ENCODE measurements at places on chromosomes 4 and X. TPM values are rescaled to one million over a fixed set of nuclear protein-coding genes. Genes with fewer than 3 reads are reported as not detected.

The UGT8 gene
- 7.5 TPM for total RNA-seq

GRCh38 chr4:147525494-147526271 is 44.8 kb downstream of the EDNRA start:
- peaks cover 3% of the 10 kb centered on the region for H3K4me1 ChIP-seq
- peaks cover 7% of the 10 kb centered on the region for H3K36me3 ChIP-seq
- H3K27me3 ChIP-seq, result no peaks in the 10 kb centered on the region
- H3K27ac ChIP-seq, result no peak overlapping the region

GRCh38 chrX:135931644-135932487 is 38.4 kb downstream of the SAGE1 start:
- no peak overlapping the region for H3K4me3 ChIP-seq
- H3K4me1 ChIP-seq, result no peaks in the 10 kb centered on the region
- no peaks in the 10 kb centered on the region for H3K27me3 ChIP-seq
- no peaks in the 10 kb centered on the region for H3K36me3 ChIP-seq
- peak; percentile 28 for DNase-seq
- no peak overlapping the region for H3K27ac ChIP-seq

DNA sequence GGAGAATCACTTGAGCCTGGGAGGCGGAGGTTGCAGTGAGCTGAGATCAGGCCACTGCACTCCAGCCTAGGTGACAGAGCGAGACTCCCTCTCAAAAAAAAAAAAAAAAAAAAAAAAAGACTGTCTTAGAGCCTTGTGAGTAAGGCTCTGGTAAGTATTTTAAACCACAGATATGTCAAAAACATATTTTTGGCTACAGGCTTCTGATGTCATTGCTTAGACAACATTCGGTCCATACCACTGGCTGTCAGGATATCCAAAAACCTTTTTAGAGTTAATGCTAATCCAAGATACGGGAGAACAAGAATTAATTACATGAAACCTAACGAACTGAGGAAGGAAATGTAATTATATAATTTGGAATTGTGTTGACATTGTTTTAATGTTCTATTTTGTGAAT is 999.5 kb upstream of the PABPC4L start:
- no peaks in the 10 kb centered on the region for H3K36me3 ChIP-seq
- peaks cover 6% of the 10 kb centered on the region for H3K4me1 ChIP-seq
- no peak overlapping the region for H3K27ac ChIP-seq
- H3K27me3 ChIP-seq, result no peaks in the 10 kb centered on the region
- DNase-seq, result no peak

The ITIH6 gene
- total RNA-seq, result not detected

The TMPRSS11B gene
- not detected for total RNA-seq

DNA sequence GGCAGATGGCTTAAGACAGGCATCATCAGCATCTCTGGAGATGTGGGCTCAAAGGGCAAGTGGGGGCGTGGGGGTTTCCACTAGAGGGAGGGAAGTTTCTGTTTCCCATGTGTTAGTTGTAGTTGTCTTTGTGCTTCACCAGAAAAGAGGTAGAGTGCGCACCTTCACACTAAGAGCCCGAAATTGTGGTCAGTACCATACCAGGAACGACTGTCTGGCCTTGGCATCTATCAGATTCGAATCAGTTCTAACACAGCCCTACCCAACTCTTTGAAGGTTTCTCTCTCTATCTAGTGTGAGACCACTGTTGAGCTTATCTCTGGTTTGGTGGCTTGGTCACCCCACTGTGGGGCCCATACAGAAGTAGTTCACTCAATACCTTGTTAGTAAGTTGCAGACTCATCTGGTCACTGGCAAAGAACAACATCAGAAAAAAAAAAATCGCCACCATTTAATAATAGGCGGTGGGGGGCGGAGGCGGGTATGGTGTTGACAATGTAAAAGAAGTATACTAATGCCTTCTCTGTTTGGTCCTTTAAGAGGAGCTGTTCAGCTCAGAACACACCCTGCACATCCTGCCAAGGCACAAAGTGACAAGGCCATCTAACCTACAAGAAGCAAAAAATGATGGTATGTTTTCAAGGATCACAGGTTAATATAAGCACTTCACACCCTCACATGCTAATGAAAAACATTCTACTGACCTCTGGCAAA is 71.1 kb downstream of the NYX start:
- H3K27me3 ChIP-seq, result no peaks in the 10 kb centered on the region
- DNase-seq, result no peak
- peaks cover 3% of the 10 kb centered on the region for H3K36me3 ChIP-seq
- peak overlapping the region; percentile 24 for H3K27ac ChIP-seq
- no peak overlapping the region for H3K4me3 ChIP-seq

DNA sequence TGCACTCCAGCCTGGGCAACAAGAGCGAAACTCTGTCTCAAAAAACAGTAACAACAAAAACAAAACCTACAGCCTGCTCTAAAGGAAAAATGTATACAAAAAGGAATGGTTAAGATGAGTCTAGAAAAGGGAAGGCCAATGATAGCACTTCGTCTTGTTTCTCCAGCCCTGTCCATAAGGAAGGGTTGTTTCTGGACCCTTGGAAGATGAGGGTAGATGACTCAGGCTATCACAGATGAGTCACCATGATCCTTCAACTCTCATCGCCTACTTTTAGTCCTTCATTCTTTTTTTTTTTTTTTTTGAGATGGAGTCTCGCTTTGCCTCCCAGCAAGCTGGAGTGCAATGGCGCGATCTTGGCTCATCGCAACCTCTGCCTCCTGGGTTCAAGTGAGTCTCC is 8.8 kb downstream of the PLA2G12A start:
- H3K4me3 ChIP-seq, result no peak overlapping the region
- H3K36me3 ChIP-seq, result peaks cover 26% of the 10 kb centered on the region
- H3K27me3 ChIP-seq, result no peaks in the 10 kb centered on the region
